ENCODE measurements at places on chromosomes 1 and 21. TPM values are rescaled to one million over a fixed set of nuclear protein-coding genes. Genes with fewer than 3 reads are reported as not detected.
A peak's percentile ranks its signal among the peaks of the same experiment; 100 is the strongest.

GRCh38 chr1:156964441-156964840, 44.0 kb downstream of the LRRC71 start:
- DNase-seq, result no peak

DNA sequence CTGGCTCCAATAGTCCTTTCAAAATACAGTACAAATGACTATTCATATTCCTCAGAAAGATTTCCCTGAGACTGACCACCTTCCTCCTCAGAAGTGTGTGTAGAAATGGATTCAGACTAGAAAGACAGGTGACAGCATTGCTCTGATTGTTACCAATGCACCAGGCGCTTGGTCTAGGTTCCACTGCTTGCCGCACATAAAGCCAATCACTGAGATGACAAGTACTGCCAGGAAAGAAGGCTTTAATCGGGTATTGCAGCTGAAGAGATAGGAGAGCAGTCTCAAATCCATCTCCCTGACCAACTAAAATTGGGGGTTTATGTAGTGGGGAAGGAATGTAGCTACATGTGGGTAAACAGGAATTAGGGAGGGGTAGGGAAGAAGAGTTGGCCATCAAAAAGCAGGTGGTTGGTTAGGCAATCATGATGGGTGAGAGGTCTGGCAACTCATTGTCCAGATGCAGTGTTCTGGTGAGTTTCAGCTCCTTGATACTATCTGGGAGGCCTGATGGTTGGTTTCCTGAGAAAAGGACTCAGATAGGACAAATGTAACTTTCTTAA, 98.0 kb downstream of the KCNH1 start:
- DNase-seq, result no peak

DNA sequence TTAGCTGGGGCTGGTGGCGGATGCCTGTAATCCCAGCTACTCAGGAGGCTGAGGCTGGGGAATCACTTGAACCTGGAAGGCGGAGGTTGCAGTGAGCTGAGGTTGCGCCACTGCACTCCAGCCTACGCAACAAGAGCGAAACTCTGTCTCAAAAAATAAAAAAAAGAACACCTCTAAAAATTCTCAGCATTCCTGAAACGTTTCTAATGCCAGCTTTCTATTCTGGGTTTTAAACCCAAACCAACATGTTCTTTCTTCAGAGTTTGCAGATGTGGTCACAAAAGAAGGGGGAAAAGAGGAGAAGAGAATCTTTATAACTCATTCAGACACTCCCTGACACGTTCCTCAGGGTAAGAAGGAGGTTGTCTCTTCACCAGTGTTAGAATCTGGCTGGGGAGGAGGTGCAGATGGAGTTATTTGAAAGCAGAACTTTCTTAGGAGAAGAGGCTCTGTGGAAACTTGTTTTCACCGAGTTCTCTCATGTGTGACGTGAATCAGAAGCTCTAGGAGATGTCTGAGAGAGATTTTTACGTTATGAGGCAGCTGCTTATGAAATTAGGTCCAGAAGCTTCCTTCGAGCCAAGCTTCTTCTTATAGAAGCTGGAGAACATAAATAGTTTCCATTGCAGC, 17.8 kb upstream of the CNR2 start:
- peak; percentile 18 for DNase-seq

GRCh38 chr1:93537396-93537795, 89.5 kb downstream of the FNBP1L start:
- DNase-seq, result no peak

DNA sequence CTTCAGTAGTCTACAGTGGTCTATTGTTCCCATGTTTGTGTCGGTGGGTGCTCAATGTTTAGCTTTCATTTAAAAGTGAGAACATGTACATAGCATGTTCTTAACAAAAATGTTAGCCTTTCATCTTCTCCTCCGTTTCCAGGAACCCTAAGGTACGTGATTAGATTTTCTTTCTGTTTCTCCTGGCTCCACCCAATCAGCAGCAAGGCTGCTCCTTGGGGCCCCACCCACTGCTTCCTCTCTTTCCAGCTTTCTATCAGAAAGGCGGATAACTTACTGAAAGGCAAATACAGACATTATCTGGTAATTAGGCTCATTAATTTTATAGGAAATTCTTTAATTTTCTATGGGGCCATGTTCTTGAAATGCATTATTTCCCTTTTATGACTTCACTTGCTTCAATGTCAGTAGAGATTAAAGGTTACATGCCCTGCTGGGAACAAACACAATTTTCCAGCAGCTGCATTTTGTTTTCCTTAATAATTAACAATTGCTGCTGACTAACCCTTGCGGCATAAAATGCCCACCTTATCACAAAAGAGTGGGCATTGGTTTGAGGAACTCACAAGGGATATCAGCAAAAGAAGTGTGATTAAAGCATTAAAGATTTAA, 324.9 kb upstream of the SNX7 start:
- DNase-seq, result no peak

DNA sequence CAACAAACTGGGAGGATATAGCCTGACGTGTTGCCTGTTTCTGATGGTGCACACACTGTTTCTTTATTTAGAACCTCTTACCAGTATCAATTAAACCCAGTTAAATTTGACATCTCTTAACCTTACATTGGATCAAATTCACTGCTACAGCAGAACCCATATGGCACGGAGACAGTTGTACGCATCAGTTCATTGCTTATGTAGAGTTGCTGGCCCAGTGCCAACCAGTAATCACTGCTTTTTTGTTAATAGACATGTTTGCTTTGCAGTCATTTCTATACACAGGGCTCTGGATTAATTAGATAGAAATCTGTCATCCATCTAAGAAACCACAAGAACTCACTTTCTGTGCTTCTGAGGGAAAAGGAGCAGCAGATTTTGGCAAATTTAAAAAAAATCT, 154.0 kb downstream of the RWDD3 start:
- no peak for DNase-seq

DNA sequence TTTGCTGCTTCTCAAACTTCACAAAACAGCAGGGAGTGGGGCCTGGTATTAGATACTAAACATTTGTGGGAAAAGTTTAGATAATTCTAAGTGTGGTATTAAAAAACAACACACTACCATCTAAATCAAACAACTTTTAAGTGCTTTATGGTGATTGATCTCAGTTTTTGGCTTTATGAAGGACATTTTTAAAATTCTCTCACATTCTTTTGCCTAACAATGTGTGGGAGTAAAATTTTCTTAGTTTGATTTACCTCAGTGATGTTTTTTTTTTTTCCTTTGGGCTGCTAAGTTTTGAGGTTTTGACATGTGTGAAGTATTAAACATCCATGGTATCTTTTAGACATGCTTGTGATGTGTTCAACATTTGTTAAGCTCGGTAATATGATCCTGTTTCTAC, 116.2 kb downstream of the DISP1 start:
- DNase-seq, result no peak

DNA sequence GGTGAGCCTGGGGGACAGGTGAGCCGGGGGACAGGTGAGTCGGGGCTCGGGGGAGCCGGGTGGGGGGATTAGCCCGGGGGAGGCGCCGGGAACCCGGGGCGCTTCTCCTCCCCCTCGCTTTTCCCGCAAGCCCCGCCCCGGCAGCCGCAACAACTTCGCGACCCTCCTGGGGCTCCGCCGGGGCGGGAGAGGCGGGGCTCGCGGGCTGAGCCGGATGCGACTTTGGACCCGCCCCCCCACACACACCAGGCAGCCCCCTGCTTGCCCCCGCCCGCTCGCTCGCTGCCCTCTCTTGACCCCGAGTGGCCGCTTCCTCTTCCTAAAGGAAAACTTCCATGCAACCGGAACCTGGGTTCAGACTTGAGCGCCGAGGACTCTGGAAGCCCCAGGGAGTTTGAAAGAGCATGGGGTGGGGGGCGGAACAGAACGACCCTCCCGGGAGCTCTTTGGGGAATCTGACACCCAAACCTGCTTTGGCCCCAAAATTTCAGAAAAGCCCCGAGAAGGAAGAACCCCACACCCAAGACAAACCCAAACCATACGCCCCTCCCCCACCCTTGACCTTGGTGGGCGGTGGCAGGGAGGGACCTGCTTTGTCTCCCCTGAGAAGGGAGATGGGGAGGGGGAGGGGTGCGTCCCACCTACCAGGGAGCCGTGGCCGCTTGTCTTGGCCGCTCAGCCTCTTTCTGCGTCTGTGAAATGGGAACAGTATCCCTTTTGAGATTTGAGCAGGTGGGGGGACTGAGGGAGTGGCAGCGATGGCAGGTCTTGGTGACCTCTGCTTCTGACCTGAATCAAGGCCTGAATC, 550 bp downstream of the ARHGEF16 start:
- no peak for DNase-seq

- no peak for DNase-seq
These were observed 1.9 kb downstream of the SAMD13 start for GRCh38 chr1:84303314-84303830.

KRTAP10-10 gene
- not detected for polyA plus RNA-seq

FCRL1 gene
- polyA plus RNA-seq, result not detected

MX2 gene
- 0.82 TPM for polyA plus RNA-seq

CD1D gene
- polyA plus RNA-seq, result not detected

Data from AG04450 (cell line).